ENCODE measurements at places on chromosomes 1 and 21.

DNA sequence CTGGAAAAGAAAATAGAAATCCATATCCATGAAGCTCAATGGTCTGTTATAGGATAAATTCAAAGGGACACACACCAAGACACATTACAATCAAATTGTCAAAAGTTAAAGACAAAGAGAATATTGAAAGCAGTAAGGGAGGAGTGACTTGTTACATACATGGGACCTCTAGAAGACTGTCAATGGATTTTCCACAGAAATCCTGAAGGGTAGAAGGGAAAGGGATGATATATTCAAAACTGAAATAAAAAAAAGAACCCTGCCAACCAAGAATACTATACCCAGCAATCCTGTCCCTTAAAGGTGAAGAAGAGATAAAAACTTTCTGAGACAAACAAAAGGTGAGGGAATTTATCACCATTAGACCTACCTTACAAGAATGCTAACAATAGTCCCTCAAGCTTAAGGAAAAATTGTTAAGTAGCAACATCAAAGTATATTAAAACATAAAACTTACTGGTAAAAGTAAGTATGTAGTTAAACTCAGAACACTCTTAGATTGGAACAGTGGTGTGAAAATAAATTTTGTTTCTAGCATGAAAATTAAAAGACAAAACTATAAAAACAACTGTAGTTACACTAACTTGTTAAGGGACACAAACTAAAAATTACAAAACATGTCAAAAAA is 103.2 kb upstream of the APP start:
- DNase-seq, result no peak

DNA sequence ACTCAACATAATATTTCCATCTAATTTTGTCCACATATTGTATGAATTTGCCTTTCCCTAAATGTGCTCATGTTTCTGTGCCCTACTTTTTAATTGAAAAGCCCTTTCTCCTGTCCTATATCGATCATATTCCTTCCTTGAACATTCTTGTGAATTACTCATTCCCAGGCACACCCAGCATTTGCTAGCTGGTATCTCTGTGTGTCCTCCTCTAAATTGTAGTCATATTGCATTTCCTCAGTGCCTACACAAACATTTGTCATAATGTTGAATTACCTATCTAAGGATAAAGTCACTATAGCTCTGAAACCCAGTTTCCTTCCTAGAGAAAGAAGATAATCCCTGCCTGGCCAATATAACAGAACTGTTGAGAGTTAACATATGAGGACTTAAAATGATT is 39.6 kb upstream of the TBX15 start:
- no peak for DNase-seq

GRCh38 chr1:39620659-39621165 is 18.7 kb downstream of the HEYL start:
- no peak for DNase-seq

GRCh38 chr1:14474856-14475255 is 123.6 kb upstream of the KAZN start:
- no peak for DNase-seq

DNA sequence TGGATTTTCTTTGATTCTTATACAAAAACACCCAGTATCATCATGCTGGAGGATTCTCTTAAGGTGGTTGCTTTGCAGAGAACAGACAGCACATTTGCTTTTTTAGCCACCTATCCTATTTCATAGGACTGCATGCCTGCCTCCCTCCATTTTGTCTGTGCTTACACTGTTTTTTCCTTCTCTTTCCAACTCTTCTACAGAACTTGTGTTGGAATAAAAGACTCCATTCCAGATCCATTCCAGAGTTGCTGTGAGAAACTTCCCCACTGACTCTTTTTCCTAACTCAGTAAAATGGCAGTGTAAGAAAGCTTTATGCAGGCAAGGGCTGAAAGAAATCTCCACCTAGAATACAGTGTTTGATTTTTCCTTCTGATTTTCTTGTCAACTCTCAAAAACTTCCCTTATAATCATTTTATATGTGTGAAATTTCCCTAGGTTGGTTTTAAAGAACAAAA is 5.2 kb upstream of the ARID1A start:
- no peak for DNase-seq

DNA sequence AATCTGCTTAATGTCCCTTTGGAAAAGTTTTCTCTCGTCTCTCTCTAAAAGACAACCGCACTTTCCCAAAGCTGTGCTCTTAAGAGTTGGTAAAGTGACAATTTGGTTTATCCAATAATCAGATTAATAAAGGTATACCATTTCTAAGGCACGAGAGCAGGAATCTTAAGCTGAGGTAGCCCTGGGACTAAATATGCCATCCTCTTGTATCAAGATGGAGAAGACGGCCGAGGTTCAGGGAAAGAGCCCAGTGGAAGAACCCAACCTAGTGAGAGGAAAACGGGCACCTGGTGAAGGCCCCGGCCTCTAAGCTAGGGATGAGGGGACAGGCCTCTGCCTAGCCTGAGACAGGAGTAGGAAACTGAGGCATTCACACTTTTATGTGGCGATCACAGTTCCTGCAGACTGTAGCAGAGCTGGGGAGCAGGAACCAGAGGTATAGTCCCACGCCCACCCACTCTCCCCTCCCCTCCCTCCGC is 334 bp upstream of the SARS1 start:
- no peak for DNase-seq

- DNase-seq, result no peak
Observed at GRCh38 chr1:164971391-164971790, 385.1 kb downstream of the LMX1A start.

- DNase-seq, result no peak
Observed at GRCh38 chr1:216044538-216044937, 378.7 kb downstream of the USH2A start.

DNA sequence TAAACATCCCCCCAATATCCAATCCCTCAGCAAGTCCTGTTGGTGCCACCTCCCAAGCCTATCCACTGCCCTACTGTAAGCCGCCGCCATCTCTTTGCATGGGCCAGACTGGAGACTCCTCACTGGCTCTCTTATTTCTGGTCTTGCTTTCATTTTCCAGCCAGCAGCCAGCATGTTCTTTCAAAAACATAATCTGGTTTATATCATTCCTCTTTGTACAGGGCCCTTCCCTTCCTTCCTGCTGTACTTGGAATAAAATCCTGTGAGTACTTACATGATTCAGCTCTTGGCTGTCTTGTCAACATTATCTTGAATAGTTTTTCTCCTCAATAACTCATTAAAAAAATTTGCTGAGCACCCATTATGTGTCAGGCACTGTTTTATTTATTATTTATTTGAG is 28.2 kb downstream of the TLR5 start:
- no peak for DNase-seq

DNA sequence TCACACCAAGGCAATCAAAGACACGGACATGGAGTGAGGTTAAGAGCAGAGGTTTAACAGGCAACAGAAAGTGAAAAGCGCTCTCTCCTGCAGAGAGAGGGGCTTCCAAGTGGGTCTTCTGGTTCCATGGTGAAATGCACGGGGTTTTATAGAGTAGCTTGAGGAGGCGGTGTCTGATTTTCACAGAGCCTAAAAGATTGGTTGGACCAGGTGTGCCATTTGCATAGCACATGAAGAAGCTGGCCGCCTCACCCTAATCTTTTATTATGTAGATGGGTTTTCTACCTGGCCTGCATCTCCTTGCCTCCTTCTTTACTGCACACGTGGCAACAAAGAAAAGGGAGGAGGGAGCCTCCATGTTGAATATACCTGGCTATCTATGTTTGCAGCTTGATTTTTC is 197.3 kb downstream of the RYR2 start:
- DNase-seq, result no peak

GRCh38 chr1:221939607-221940006 is 197.7 kb upstream of the DUSP10 start:
- no peak for DNase-seq

GRCh38 chr1:230876660-230877059 is 8.3 kb upstream of the C1orf198 start:
- DNase-seq, result no peak

DNA sequence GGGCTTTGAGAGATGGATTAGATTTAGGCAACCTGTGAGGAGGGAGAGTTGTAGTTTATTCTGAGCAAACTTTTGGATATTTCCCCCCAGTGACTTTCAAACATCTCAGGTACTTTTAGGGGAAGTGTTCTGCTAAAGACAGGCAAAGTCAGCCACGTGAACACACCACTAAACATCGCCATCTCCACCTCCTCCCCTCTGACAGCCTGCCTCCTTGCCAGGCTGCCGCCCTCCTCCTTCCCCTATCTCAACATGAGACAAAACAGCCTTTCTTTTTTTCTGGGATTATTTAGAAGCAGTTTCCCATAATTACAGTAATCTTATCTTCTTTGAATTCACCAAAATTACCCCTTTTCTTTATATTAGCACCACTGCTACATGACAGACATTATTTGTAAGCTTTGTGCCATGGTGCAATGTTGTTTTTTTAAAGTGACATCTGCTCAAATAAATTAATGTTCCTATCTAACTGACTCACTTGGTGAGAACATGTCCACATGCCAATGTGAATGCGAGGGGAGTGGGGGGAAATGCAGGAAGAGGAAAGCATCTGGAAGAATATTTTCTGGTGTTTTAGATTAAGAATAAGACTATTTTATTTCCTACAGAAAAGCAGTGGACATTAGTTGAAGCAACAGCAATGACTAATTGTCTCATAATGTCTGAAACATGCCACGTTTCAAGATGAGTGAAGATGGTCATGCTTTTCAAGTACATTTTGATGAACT is 147.8 kb upstream of the ATP1B1 start:
- DNase-seq, result no peak

DNA sequence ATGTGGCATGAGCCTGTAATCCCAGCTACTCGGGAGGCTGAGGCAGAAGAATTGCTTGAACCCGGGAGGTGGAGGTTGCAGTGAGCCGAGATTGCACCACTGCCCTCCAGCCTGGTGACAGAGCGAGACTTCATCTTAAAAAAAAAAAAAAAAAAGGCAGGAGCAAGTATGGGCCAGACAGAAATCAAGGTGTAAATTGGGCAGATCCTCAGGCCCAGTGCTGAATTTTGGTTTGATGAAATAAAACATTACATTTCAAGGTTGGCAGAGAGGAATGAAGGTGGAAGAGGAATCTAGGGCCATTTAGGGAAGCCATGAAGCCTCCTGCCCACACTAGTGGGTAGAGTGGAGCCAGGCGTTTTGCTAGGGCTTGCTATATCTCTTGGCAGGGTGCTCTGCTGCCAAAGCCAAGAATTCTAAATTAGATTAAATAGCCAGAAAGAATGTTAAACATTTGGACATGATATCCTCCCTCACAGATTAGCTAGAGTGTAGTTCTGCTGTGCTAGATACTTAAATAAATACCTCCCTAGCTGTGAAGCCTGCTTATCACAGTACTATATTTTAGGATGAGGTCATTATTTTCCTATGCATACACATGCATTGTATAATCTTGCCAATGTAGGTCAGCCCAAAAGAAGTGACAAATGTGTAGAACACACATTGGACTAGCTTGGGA is 16.6 kb upstream of the LGALS8 start:
- no peak for DNase-seq

- no peak for DNase-seq
Observed at GRCh38 chr1:80987824-80988223, 812.9 kb upstream of the ADGRL2 start.

- DNase-seq, result no peak
Observed at GRCh38 chr1:158076441-158076840, 83.0 kb downstream of the KIRREL1 start.

DNA sequence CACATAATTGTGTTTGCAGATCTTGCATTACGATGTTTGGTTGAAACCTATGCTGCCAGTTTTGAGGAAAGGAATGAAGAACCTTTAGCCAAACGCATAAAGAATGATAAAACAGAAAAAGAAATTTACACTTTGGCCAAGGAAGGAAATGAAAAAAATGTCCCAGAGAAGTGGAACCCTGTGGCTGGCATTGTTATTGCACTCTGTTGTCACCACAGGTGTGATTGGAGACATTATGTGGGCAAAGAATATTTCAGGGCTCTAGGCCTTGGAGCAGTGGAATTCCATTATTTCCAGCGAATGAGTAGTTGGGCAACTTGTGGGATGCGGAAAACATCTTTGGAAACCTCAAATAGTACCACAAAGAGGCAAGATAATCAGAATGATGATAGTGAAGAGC is 14.9 kb downstream of the TRMT13 start:
- no peak for DNase-seq

GRCh38 chr1:5497503-5497902 is 494.7 kb downstream of the NPHP4 start:
- no peak for DNase-seq

DNA sequence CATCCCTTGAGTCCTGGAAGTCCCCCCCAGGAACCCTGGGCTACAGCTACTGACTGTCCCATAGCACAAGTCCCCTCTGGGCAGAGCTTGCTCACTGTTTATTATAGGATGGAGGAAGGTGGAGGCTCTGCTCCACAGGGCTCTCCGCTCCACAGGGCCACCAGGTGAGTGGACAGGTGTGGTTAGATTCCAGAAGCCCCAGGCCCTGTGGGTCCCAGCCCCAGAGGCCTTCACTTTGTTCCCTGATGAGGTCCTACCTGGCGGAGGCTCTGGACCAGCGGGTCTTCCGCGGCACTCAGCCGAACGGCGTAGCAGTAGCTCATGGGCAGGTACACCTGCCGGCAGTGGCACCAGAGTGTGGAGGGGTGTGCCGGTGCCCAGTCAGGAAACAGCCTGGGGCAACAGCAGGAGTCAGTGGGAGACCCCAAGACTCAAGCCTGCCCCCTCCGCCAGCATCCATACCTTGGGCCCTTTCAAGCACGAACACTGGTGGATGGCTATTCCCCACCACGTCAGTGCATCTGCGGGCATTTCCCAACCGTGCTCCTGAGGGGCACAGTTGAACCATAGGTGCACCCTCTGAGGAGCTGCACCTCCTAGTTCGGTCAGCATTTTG is 12.3 kb downstream of the LSS start:
- DNase-seq, result no peak

DNA sequence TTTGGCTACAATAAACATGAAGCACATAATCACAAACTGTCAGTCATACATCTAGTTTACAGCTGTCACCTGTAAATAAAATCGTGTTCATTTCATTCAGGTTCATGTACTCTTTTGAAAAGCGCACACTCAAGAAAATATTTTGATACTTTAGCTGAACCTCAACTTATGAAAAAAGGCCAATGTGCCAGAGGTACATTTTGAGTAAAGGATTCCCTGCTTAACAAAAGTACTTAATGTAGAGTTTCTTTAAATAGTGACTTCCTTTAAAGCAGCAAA is 37.7 kb upstream of the SLC30A10 start:
- DNase-seq, result no peak

DNA sequence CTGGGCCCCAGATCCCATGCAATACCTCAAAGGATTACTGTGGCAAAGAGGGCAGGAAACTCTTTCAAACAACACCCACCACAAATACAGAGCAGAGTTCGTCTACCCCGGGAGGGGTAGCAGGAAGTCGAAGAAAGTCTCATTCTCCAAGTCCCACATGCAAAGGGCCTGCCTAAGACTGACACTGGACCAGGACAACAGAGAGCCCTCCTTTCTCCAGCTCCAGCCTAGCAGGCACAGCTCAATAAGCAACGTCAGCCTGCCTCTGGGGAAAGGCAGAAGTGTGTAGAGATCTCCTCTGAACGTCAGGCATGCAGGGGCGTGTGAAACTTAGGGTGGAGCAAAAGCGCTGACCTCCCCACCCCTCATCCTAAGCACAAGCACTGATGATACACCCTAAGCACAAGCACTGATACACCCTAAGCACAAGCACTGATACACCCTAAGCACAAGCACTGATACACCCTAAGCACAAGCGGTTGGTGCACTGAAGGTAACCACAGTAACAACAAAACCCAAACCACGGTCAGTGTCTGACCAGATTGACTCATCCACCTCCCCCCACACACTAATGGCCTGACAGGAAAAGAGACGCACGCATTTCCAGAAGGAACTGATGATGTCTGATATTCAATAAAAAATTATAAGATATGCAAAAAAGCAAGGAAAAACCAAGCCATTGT is 1.3 kb downstream of the KRTAP12-3 start:
- DNase-seq, result no peak

GRCh38 chr1:193309936-193310475 is 123.6 kb upstream of the B3GALT2 start:
- no peak for DNase-seq
